ENCODE measurements at places on chromosomes 1 and 21.

GRCh38 chr21:15207635-15208370 is 143.0 kb upstream of the NRIP1 start:
- no peak for DNase-seq

GRCh38 chr1:47794081-47794480 is 203.1 kb downstream of the TRABD2B start:
- DNase-seq = no peak

DNA sequence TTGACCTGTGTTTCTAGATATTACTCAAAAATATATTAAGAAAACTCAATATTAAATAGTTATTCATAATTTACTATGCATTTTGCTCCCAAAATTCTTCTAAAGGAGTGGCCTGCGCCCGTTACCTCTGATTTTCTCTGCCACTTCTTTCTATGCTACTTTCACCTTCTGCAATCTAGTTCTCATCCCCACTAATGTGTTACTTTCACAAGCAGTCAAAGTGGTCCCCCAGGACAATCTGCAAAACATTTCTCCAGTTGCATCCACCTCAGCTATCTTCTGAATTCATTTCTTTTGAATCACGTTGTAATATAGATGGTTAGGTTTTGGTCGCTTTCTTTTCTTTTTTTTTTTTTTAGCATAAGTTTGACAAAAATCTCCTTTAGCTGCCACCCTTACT is 13.4 kb downstream of the INSL5 start:
- no peak for DNase-seq

DNA sequence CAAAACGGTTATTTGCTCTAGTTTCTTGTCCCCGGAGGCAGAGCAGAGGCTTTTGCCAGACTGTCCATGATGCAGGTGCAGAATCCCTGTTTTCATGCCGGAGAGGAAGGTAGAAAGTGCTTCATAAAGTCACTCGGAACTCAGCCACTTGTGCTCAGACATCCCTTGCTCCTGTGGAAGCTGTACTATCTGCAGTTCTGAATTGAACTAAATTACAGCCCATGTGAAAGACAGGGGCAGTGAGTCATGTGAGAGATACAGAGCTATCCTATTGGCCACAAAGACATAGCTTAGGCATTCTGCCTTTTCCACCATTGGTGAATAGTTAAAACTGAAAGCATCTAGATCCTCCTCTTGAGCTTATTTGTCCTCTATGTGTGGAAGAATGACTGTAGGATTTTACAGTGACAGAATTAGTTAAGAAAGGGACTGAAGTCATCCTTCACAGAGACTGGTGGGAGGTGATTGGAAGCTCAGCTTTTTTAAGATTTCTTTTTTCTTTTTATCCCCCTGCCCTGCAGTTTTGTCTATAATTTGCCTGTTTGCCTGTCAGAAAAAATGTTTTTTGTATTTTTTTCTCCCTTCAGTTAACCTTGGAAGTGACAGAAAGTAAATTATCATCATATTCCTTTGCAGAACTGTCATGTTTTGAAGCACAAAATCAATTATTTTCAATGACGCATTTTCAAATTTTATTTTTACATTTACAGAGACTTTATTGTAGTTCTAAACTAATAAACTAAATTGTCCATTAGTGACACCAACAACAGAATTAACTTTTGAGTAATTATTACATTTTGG is 298.6 kb downstream of the PTPRC start:
- peak; percentile 91 for DNase-seq

All from GM12878 (cell line).